ENCODE measurements at places on chromosomes 6 and 20.

DNA sequence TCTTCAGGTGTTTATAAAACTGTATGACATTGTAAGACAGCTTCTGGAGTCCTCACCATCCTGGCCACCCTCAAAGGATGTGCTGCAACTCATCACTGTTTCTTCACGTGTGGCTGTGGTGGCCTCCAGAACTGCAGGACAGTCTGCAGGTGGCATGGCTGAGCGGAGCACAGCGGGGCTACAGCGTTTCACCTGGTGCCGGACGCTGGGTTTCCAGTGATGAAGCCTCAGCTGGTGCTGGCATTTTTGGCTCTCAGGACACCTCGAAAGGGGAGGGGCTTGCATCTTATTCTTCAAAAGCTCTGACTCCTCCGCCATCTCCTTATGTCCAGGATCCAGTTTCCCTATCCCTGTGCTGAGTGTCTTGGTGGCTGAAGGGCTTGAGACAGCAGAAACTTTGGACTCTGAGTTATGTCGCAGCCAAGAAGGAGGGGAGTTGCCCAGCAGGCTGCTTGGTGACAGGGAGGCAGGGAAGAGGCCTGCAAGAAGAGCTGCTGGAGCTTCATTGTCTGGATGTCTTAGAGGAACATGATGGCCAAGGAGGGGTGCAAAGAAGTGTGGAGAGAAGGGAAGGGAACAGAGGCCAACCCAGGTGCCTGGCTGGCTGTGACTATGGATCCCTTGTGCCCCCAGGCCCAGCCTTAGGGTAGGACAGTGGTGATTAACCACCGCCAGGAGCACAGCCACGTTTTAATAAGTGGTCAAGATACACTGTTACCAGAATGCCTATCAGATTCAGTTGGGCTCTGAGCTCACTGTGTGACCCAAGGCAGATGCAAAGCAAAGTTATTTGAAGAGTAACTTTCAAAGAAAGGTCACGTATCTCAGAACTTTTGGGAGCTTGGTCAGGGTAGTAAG, 58.7 kb downstream of the GTF2H5 start:
- no peak for DNase-seq

DNA sequence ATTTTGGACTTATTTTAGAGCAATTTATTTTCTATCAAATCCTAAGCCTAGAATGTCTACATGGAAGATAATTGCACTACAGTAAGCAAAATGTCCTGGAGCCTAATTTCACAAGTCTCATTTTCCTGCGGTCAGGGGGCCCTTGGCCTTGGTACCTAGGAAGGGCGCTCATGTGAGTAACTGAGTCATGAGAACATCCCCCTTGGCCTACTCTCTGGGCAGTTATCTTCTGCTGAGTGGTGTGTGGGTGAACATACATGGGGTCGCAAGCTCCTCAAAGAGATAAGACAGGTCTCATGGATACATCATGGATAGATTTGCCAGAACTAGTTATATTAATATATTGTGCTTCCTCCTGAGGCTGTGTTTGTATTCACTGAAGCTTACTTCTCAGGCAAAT, 211.2 kb upstream of the MARCKS start:
- no peak for DNase-seq

DNA sequence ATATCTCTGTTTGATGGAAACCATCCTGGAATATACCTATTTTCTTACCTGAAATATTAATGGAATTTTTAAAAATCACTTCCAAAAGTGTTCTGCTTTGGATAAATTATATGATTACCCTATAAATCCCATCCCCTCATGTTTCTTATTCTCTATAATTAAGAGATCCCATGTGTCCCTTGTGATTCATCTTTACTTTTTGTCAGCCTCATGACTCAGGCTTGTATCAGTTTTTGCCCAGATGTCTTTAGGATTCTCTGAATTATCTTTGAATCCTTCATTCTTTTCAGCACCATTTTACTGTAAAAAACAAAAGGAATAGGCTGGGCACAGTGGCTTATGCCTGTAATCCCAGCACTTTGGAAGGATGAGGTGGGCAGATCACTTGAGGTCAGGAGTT, 804.5 kb upstream of the CITED2 start:
- DNase-seq, result no peak

- no peak for DNase-seq
Observed at GRCh38 chr6:15689586-15690482, 27.0 kb upstream of the DTNBP1 start.

GRCh38 chr20:53205046-53205445, 232.9 kb downstream of the TSHZ2 start:
- DNase-seq, result no peak

Data from NCI-H524 (cell line).